Mesenteric fat pad (tissue), 1 donor: ENCODE measurements at places on chromosomes 12 and 14. TPM values are rescaled to one million over a fixed set of nuclear protein-coding genes. Genes with fewer than 3 reads are reported as not detected.

WIF1 gene
- 1.8 TPM for total RNA-seq

VWF gene
- 733 TPM for total RNA-seq

REC8 gene
- total RNA-seq: 31.5 TPM

GPR84 gene
- 2.3 TPM for total RNA-seq

GLT8D2 gene
- total RNA-seq: 6.3 TPM

DNA sequence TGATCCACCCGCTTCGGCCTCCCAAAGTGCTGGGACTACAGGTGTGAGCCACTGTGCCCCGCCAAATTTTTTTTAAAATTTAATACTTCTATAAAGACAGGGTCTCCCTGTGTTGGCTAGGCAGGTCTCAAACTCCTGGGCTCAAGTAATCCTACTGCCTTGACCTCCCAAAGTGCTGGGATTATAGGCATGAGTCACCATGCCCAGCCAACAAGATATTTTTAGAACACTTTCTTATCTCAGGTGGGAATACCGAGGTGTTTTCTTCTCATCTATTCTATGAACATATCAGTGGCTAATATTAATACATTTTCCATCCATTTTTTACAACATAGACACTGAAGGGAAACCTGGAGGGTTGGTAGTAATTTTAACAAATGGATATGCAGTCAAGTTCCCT, 38.0 kb upstream of the DHRS4 start:
- DNase-seq: no peak

- no peak for DNase-seq
Measured at GRCh38 chr14:52824462-52824861, 33.1 kb upstream of the GNPNAT1 start.

DNA sequence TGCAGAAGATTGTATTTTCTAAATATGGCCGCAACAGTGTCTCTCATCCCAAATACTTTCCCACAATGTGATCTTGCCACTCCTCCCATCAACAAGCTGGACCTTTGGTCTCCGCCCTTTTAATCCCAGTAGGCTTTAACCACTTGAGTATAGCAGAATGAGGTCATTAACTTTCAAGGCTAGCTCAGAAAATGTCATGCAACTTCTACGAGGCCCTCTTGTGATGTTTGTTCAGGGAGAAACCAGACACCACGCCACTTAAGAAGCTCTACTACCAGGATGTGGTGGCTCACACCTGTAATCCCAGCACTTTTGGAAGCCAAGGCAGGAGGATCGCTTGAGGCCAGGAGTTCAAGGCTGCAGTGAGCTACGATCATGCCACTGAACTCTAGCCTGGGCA, 20.1 kb upstream of the OR6J1 start:
- no peak for DNase-seq

DNA sequence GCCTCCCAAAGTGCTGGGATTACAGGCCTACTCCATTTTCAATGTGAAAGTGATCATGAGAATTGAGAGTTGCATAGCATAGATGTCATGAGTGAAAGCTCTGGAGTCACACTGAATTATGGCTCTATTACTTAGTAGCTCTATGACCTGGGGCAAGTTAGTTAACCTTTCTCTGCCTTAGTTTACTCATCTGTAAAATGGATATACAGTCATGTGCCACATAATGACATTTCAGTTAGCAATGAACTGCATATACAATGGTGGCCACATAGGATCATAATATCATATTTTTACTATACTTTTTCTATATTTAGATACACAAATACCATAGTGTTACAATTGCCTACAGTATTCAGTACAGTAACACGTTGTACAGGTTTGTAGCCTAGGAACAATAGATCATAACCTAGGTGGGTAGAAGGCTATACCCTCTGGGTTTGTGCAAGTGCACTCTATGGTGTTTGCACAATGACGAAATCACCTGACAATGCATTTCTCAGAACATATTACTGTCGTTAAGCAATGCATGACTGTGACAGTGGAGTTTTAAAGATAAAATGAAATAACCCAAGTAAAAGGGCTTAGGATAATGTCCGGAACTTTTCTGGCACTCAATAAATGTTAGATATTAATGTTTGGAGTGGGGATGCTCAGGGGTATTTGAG, 53.1 kb downstream of the ZFYVE26 start:
- DNase-seq: no peak

DNA sequence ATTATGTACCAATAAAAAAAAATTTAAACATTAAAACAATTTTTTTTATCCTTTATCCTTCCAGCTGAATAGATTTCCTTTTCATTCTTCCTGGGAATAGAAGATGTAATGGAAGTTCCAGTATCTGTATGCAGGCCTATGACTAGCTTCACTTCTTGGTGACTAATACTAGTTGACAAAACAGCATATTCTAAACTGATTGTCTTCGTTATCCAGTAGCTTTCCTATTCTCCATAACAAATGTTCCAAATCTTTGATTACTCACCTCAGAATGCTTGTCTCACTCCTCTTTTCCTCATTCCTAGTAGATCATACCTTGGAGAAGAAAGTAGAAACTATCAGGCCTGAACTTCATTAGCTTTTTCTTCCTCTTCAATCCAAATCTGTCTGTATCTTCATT, 70.7 kb downstream of the PLEKHA5 start:
- DNase-seq: no peak

DNA sequence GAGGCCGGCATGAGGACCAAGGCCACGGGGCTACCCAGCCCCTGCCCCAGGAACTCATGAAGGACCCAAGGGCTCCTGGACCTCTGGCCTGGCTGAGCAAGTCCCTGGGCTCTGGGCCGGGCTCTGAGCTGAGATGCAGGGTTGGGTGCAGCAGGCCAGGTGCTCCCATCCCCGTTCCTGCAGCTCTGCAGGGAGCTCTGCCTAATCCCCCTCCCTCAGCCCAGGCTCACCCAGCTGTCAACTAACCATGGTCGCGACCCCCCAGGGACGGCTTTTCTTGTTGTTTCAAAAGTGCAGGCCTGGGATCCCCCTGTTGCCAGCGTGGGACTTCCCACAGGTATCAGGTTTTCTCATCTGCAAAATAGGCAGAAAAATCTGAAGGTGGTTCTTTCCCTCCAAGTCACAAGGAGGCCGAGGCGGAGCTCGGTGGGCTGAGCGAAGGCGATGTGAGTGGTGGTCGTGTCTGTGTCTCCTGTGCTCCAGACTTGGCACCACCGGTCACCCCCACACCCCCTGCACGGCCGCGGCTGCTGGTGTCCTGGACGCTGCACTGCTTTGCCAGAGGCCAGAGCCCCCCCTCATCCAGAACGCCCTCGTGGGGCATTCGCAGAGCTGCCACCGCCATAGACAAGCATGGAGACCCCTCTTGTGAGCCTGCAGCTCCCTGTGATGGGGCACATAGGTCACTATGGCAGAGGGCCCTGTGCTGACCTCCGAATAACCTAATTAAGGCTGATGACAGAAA, 22.5 kb upstream of the GALNT9 start:
- no peak for DNase-seq

DNA sequence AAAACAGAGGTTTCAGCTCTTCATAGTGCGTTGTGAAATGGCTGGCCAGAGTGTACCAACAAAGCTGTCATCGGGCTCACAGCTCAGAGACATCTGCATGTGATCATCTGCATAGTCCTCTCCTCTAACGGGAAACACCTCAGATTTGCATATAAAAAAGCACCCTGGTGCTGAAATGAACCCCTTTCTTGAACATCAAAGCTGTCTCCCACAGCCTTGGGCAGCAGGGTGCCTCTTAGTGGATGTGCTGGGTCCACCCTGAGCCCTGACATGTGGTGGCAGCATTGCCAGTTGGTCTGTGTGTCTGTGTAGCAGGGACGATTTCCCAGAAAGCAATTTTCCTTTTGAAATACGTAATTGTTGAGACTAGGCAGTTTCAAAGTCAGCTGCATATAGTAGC, 14.3 kb upstream of the PAPLN start:
- DNase-seq: no peak

DNA sequence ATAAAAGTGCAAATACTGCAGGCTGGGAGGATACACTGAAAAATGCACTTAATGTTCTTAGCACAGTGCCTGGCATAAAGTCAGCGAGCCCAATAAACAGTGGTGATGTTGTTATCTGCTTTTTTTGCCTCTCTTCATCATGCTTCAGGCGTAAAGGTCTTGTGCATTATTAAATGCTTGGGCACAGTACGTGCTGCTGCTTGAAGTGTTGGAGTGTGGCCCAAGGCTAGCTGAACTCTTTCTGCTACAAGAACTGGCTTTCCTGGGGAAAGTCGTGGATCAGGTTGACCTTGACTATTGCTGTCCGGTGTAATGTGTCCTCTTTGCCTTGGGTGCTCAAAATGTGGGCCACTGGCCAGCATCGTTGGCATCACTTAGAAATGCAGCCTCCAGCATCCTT, 43.0 kb downstream of the SMOC1 start:
- DNase-seq: no peak

DNA sequence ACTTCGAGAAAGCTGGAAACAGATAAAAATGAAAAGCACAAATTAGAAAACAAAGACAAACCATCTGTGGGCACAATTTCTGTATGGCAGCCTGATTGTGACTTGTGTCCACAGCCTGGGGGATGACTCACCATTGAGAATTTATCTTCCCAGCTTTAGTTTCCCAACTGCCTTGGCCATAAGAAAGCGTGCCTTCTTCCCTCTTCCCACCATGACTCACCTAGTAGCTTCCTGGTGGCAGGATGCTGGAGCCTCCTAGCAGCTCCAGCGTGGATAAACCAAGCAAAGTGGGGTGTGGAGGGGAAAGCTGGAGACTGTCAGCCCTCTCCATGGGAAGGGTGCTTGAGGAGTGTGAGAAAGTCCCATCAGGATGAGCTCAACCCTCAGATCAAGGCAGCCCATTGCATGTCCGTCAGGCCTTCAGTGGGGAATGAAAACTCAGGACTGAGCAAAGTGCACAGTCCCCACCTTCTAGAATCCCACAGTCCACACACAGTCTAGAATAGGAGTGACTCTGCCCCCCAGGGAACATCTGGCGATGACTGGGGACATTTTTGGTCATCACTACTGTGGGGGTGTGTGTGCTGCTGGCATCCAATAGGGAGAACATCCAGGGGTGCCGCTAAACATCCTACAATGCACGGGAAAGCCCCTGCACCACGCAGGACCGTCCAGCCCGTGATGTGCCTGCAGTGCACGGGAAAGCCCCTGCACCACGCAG, 22.4 kb upstream of the SERPINA6 start:
- DNase-seq: no peak

DNA sequence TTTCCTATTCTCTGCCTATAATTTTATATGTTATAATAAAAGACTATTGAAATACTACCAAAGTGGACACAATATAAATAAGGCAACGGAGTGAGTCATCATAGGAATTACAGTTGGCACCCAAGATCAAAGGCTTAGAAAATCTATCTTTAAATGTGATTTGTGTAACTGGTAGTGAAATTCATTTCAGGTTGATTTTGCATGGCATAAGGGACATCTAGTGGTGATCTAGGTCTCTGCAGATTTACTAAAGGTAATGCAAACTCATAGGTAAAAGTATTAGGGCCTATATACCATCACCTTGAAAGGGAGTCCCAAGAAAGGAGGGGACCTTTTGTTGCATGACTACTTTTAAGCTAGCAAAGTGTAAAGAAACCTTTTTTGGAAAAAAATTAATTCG, 527.2 kb downstream of the NRXN3 start:
- DNase-seq: no peak

DNA sequence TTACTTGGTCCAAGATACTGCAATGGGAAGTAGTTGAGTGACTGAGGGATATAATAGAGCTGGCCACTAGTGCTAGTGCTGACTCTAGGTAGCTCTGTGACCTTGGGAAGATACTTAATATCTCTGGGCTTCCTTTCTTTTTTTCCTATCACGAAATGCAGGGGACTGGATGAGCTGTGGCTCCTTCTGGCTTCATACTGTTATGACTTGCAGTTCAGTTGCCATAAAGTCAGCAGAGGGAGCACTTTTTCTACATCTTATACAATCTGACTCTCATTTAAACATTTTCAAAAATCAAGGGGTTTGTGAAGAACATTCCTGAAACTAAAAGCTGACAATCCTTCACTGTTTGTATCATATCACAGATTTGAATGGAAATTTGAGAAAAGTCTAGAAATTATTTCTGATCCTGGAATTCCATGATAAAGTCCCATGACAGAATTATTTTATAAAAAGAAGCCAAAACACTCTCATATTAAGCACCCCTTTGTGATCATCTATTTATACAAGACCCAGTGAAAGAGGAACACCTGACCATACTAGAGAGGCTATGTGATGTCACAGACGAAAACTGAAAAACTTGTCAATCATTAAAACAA, 5.3 kb downstream of the BHLHE41 start:
- DNase-seq: no peak

DNA sequence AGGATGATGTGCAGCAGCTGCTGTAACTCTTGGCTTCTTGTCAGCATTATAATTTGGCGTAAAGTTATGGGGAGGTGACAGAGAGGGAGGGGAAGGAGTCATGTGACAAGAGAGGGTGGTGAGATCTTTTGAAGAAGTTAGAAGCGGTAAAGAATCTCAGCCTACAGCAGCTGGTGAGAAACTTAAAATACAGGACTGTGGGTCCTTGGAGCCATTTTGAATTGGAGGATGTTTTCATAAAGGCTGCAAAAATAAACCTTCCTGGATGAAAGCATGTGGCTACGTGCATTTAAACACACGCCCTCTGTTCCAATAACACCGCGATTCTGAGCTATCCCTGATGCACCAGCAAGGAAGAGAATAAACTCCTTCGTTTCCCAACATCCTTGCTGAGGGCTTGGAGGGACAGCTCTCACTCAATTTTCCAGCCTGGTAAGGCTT, 133.7 kb downstream of the TMEM30B start:
- no peak for DNase-seq

DNA sequence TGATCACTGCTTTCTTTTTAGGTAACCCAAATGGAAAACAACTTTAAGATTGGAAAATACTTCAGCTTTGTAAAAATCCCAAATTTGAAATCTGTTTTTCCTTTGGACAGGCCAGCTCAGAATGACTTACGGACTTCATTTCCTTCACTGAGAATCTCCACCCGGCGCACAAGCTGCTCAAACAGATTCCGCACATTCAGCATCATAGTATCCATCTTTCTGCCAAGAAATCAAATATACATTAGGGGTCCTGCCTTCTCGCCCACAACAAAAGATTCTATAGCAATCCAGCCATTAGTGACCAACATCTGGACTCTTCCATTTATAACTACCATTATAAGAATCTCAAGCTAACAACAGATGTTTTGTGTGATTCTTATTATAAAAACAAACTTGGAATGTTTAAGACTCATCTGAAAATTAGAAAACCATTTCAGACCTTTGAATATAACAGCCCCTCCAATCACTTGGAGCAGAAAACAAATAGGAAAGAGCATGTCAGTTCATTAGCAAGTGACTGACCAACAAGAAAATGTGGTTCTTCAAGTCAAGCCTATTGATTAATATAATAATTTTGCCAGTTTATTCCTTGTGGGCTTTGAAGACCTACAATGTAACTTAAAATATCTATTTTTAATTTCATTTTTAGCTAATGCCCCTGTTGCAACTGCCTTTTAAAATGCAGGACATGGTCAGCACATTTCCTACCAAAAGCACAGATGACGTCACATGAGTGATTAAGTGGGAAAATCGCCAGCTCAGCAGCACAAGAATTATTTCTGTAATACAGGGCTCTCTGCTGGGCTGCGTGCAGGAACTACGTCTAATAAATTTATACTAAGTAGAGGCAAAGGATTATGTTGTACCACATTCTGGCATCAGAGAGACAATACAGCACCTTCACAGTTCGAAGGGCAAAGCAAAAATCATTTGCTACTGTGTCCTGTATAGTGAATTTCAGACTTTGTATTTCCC, 8.5 kb downstream of the RACGAP1 start:
- DNase-seq: no peak
